G401 (cell line): ENCODE measurements at places on chromosomes 1 and 21.

DNA sequence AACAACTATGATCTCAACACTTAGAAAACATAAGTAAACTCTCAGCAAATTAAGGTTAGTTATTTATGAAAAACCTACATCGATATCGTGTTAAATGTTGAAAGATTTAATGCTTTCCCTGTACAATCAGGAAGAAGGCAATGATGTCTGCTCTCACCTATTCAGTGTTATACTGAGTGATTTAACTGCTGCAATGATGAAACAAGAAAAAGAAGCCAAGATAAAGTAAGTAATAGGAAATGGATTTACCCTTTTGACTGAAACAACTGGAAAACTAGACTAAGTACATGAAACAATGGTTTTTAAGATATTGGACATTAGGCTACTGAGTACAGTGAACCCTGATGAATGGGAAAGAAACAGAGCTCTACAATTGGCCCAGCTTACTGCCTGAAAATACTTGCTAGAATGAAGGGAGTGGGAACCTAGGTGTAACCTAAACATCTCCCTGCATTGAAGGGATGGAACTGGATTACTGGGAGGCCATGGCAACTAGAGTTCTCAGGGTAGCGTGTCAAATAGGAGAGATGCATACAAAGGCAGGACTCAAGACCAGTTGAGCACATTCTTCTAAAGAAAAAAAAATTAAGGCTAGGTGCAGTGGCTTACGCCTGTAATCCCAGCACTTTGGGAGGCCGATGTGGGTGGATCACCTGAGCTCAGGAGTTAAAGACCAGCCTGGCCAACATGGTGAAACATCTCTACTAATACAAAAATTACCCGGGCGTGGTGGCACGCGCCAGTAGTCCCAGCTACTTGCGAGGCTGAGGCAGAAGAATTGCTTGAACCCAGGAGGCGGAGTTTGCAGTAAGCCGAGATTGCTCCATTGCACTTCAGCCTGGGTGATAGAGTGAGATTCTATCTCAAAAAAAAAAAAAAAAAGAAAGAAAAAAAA lies 37.3 kb downstream of the SNRPE start:
- no peak for DNase-seq

DNA sequence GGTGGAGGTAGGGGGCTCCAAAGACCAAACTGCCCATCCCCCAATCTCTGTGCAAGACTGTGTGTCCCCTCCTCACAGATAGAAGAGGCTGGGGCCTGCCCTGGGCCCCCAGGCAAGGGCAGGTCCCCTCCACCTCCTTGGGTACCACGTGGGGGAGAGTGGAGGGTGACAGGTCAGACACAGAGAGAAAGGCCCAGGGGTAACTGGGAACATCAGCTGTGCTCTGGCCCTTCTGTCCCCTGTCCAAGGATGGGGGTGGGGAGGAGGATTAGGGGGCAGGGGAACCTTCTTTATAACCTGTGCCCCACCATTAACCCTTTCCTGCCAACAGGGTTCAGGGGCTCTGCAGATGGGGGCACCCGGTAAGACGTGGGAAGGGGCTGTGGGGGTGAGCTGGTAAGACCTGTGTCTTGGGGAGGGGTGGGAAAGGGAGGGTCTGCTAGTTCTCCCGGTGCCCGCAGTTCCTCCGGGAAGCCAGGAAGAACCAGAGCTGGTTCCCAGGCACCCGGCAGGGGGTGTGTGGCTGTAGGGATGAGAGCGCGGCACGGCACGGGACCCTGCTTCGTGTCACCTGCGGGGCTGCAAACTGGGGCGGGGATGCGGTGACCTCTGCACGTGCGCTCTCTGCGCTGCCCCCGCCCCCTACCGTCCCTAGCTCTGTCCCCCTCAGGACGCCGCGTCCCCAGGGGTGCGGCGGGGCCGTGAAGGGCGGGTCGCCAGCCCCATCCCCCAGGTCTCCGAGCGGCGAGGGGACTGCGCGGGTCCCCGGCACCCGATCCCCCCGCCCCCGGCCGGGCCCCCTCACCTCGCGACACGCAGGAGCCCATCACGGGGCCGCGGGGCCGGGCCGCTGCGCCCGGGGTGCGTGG lies 601 bp downstream of the FAM131C start:
- peak; percentile 52 for DNase-seq

DNA sequence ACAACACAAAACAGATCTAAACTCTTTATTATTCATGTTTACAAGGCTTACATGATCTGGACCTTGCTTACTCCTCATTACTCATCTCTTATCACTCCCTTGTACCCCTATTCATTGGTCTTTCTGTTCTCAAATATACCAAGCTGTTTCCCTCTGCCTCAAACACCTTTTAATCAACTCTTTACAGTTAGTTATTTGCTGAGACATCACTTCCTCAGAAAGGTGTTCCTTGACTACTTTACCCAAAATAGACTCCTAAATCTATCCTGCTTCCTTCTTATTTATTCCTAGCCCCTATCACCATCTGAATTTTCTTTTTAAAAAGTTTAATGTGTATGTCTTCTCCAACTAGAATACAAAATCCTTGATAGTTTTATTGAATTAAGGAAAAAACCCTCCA lies 100.6 kb upstream of the SLFNL1 start:
- no peak for DNase-seq

GRCh38 chr1:7651203-7651602 lies 119.9 kb upstream of the VAMP3 start:
- DNase-seq, result no peak

- DNase-seq, result peak; percentile 90
Observed at GRCh38 chr1:53390261-53390660, 62.4 kb upstream of the LRP8 start.

DNA sequence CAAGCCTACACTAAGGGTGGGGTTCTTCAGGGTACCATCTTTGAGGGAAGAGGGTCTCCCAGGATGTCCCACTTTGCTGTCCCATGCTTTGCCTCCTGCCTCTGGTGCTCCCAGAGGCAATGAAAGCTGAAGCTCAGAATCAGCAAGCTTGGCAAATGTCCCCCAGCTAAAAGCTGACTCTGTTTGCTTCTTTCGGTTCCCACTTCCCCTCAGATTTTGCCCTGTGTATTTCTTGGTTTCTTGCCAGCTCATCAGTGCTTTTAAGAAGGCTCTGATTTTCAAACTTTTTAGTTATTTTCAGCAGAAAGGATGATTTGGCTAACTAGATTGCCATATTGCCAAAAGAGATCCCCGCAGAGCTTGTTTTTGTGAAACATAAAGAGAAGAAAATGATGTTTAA lies 33.1 kb upstream of the COG2 start:
- DNase-seq, result no peak

DNA sequence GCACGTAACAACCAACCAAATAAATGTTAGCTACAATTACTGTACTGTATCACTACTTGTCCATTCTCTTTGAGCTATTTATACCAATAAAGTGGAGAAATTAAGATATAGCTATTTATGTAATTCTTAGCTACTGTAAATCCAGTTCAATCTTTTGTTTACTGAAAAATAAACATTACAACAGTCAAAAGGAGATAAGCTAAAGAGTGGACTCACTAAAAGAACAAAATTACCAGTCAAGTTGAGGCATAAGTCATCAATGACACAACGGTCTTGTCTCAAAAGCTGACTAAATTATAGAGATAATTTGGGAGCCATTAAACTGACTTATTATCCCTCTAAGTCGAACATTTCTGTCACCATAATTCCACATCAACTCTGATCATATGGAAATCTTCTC lies 22.5 kb downstream of the TGFBR3 start:
- no peak for DNase-seq

GRCh38 chr21:21394064-21394463 lies 395.9 kb downstream of the NCAM2 start:
- no peak for DNase-seq

DNA sequence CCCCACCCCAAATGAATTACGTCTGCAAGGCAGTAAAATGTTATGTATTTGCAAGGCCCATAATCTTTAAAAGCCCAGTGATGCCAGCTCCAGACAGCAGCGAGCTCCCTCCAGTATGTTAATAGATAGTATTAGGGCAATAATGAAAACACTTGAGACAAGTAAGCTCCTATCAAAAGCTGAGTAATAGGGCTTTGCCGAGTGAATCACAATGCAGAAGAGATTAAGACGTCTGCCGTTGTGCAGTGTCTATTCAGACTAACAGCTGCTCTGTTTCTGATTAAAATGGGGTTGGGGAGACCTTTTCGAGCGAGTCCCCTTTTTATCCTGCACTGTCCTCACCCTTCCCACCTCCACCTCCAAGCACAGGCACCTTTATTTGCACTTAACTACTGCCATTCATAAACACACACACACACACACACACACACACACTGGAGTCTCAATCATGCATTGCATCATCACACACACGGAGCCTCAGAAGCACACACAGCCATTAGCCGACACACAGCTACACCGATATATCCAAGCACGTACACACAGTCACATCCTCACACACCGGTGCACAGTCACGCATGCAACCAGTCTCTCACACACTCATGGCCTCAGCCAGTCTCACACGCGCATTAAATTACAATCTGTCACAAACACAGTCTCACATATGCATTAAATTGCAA lies 46.0 kb upstream of the FOXO6 start:
- DNase-seq, result no peak

DNA sequence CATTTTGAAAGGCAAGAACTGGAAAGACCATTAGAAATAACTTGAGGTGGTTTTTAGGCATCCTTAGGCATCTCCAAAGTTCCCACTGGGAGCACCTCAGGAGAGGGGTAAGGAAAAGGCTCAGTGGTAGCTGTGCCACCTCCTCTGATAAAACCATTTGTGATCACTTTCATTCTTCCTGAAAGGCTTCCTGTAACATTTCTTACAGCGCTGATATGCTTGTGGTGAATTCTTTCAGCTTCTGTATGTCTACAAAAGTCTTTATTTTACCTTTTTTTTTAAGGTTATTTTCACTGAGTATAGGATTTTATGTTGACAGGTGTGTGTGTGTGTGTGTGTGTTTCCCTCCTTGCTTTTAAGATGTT lies 54.8 kb downstream of the VANGL2 start:
- no peak for DNase-seq

- no peak for DNase-seq
Observed at GRCh38 chr1:207578796-207579435, 66.0 kb upstream of the CR1L start.

GRCh38 chr1:208714323-208714722 lies 470.1 kb upstream of the PLXNA2 start:
- DNase-seq, result no peak

- no peak for DNase-seq
Observed at GRCh38 chr1:240362826-240363225, 249.1 kb downstream of the GREM2 start.

DNA sequence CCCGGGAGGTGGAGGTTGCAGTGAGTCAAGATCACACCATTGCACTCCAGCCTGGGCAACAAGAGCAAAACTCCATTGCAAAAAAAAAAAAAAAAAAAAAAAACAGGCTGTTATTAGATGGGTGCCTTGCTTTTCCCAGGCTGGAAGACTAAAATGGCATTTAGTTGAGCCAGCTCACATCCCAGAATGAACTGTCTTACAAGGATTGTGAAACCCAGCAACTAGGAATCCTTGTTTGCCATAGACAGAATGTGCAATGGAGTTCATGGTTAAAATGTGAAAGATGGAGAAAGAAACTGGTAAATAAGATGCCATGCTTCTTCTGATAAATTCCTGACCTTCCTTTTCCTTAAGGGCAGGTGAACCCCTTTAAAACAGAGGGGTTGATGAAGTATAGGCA lies 215.8 kb upstream of the GREM2 start:
- no peak for DNase-seq

DNA sequence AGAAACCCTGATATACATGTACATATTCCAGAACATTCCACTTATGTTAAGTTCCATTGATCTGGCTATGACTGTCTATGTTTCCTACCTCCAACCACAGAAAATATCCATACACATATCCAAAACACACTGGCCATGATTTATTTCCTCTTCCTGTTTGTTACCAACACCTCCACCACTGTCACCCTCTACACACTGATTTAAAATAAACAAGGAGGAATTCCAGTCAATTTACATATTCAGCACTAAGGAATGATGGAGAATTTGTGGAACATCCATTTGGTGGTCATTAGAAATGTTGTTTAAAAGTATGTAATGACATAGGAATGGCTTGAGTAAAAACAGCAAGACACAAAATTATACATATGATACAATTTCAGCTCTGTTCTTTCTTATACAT lies 5.5 kb upstream of the STX6 start:
- no peak for DNase-seq

- DNase-seq, result no peak
Observed at GRCh38 chr21:36471254-36471723, 8.6 kb downstream of the CLDN14 start.

DNA sequence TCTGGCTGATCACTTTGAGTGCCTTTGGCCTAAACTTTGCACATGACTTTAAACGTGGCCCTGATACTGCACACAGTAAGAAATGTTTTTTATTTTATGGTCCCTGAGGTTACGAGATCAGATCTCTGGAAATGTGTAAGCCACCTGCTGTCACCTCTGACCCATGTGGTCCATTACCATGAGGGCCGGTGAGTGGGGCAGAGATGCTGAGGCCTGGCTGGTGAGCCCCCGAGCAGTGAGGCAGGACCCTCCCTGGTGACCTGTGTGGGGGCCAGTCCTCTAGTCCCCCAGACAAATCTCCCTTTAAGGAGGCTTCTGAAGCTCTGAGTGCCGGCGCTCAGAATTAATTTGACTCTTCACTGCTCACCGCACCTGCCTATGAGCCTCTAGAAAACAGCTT lies 12.4 kb downstream of the TFF3 start:
- no peak for DNase-seq

GRCh38 chr1:171267391-171267790 lies 19.1 kb downstream of the FMO1 start:
- DNase-seq, result no peak

GRCh38 chr1:24641646-24642151 lies 1.4 kb upstream of the SRRM1 start:
- DNase-seq, result peak; percentile 18

DNA sequence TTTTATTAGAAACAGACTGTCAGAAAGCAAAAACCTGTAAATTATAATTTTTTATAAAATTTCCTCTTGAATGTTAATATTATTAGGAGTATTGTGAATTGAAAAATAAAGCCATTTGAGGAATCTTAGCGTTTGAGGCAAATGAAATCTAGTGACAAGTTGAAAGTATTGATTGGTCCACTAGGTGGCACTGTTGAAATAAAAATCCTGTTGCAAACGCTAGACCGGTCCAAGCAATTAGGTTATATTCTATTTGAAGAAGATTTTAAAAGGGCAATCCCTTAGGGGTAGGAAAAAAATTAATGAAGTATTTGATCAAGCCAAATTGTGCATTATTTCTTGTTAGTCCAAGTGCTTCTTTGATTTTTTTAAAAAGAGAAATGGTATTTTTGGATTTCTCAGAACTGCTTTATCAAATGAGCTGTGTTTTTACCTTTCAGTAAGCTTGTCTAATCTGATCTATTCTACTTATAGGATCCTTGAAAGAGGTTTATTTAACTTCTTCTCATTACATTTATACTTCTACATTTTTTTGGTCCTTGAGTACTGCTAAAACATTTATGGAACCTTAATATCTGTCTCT lies 57.7 kb downstream of the ATG4C start:
- DNase-seq, result peak; percentile 85

DNA sequence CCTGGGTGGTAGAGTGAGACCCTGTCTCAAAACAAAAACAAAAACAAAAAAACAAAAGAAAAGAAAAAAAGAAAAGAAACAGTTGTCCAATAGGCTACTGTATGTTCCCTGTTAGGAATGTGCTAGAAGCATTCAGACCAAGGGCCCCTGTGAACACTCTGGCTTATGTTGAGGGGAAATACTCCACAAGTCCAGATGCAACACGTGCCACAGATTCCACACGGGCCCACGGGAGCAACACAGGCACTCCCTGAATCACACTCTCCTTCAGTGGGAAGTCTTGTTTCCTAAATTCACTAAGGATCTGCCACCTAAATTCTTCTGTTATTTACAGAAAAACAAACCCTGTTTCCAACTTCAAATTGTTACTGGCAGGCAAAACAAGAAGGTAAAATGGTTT lies 291.1 kb downstream of the PCP4 start:
- no peak for DNase-seq
